ENCODE measurements at places on chromosomes 16 and 17.

GRCh38 chr16:85422632-85423550, 190.2 kb upstream of the GSE1 start:
- DNase-seq: no peak

GRCh38 chr16:65318138-65318537, 196.3 kb upstream of the CDH11 start:
- no peak for DNase-seq

DNA sequence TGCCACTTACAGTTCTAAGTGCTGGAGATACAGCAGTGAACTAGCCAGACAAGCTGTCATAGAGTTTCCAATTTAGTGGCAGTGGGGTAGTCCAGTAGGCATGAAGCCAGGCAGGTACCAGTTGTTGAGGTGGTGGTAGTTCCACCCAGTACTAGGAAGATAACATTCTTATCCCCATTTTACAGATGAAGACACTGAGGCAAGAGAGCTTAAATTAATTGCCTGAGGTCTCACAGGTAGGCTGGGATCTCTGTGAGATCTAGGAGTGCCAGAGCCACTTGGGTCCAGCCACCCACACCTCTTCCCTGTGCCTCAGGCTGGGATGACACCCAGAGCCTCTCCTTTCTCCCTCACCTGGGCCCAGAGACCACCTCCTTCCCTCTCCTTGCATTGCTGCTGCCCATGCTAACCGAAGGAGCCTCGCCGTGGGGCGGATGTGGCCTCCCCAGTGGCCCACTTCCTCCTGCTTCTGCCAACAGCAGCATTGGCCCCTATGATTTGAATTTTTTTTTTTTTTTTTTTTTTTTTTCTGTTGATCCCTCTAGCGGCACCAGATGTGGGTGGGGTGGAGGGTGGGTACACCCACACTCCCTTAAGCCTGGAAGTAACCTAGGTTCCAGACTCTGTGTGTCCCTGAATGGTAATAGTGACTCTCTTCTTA, 114.0 kb downstream of the PRKCB start:
- no peak for DNase-seq

- no peak for DNase-seq
Measured at GRCh38 chr17:17347234-17347955, 44.2 kb downstream of the NT5M start.

GRCh38 chr16:10938321-10938720, 3.9 kb downstream of the DEXI start:
- DNase-seq: no peak

- DNase-seq: no peak
Measured at GRCh38 chr17:71824671-71825070, 296.1 kb upstream of the SOX9 start.

All from NCI-H774 (cell line).